ENCODE measurements at places on chromosomes 4 and X. TPM values are rescaled to one million over a fixed set of nuclear protein-coding genes. Genes with fewer than 3 reads are reported as not detected.

- no peak overlapping the region for H3K27ac ChIP-seq
- H3K36me3 ChIP-seq = no peaks in the 10 kb centered on the region
- DNase-seq = no peak
Measured at GRCh38 chrX:67720344-67720743, 176.5 kb downstream of the AR start.

DNA sequence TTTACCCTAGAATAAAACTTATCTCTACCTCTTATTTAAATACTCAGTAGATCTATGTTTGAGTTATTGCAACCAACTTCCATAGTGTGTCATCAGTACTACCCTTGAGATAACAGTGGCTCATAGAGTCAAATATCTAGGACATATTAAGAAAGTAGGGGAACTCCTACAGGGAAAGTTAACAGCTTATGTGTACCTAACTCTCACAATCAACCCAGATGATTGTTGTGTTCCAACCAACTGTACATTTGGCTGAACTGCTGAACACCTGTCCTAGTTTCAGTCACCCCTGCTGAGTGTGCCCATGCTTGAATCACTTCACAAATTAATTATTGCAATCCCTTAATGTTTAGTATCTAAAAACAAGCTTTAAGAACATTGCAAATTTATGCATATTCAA lies 244.2 kb upstream of the GRID2 start:
- H3K4me3 ChIP-seq = no peak overlapping the region
- no peaks in the 10 kb centered on the region for H3K27me3 ChIP-seq
- H3K4me1 ChIP-seq = no peaks in the 10 kb centered on the region

DNA sequence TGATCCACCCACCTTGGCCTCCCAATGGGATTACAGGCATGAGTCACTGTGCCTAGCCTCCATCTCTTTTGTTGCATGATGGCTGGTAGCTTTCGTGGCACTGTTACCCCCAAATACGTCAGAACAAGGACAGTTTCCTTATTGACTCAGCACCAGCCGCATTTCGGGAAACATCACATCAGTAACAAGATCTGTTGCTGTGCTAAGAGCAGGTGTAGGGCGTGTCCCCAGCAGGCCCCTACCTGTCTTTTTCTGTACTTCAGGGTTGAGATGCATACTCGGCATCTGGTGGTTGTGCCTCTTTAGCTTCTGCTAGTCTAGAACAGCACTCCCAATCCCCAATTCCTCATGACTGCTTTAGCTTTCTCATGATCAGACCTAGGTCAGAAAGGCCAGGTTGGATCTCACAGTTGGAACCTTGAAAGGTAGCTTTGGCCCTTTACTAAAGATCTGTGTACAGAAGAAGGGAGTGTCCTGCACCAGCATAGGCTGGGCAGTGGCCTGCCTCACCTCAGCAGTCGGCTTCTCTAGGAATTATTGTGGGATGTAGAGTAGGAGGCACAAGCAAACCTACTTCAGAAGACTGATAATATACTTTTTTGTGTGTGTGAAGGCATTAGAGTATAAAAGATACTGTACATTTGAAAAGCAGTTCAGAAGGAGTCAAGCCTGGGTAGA lies 36.8 kb downstream of the NSD2 start:
- H3K36me3 ChIP-seq = peaks cover 58% of the 10 kb centered on the region
- DNase-seq = no peak
- no peaks in the 10 kb centered on the region for H3K27me3 ChIP-seq
- no peak overlapping the region for H3K27ac ChIP-seq
- no peak overlapping the region for H3K4me3 ChIP-seq

- no peak overlapping the region for H3K4me3 ChIP-seq
- DNase-seq = peak; percentile 35
- no peak overlapping the region for H3K27ac ChIP-seq
- H3K4me1 ChIP-seq = peaks cover 47% of the 10 kb centered on the region
Measured at GRCh38 chrX:40471965-40472648, 108.7 kb upstream of the ATP6AP2 start.

- H3K4me3 ChIP-seq = no peak overlapping the region
- no peaks in the 10 kb centered on the region for H3K4me1 ChIP-seq
- H3K27me3 ChIP-seq = no peaks in the 10 kb centered on the region
- H3K27ac ChIP-seq = no peak overlapping the region
- no peak for DNase-seq
Measured at GRCh38 chr4:12672303-12672702, 811.8 kb downstream of the RAB28 start.

DNA sequence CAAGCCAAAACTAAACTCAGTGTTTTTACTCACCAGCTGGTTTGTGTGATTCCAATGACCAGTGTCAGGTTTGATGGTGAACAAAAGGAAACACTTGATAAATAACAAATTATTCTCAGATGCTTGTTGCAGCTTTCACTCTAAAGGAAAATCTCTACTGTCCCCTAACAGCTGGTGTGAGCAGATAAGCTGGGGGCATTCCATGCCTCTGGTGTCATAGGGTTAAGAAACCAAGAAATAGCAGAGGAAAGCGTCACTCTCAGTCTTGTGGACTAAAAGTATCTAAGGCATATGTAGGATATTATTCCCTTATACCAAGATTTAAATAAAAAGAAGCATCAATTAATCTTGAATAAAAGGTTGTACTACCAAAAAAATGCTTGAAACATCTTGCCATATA lies 24.3 kb downstream of the TRPC5 start:
- H3K4me3 ChIP-seq = no peak overlapping the region
- H3K36me3 ChIP-seq = no peaks in the 10 kb centered on the region
- no peaks in the 10 kb centered on the region for H3K4me1 ChIP-seq
- H3K27ac ChIP-seq = no peak overlapping the region
- H3K27me3 ChIP-seq = no peaks in the 10 kb centered on the region
- DNase-seq = no peak

DNA sequence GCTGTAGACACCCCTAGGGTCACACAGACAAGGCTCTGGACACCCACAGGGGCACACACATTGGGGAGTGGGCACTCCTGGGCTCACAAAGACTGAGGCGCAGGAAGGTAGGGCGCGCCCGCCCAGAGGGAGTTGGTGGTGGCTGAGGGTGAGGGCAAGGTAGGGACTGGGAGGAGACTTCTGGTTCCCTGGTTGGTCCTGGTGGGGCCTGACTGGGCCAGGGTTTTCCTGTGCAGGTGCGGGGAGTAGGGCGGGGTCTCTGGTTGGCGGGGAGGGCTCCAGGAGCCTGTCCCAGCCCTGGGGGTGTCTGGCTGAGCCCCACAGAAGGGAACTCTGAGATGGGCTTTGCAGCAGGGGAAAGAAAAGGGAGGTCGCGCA lies 6.7 kb upstream of the WAS start:
- H3K4me3 ChIP-seq = peak overlapping the region; percentile 87
- peaks cover 23% of the 10 kb centered on the region for H3K4me1 ChIP-seq
- DNase-seq = no peak
- H3K27me3 ChIP-seq = no peaks in the 10 kb centered on the region
- H3K36me3 ChIP-seq = no peaks in the 10 kb centered on the region
- peak overlapping the region; percentile 98 for H3K27ac ChIP-seq

DNA sequence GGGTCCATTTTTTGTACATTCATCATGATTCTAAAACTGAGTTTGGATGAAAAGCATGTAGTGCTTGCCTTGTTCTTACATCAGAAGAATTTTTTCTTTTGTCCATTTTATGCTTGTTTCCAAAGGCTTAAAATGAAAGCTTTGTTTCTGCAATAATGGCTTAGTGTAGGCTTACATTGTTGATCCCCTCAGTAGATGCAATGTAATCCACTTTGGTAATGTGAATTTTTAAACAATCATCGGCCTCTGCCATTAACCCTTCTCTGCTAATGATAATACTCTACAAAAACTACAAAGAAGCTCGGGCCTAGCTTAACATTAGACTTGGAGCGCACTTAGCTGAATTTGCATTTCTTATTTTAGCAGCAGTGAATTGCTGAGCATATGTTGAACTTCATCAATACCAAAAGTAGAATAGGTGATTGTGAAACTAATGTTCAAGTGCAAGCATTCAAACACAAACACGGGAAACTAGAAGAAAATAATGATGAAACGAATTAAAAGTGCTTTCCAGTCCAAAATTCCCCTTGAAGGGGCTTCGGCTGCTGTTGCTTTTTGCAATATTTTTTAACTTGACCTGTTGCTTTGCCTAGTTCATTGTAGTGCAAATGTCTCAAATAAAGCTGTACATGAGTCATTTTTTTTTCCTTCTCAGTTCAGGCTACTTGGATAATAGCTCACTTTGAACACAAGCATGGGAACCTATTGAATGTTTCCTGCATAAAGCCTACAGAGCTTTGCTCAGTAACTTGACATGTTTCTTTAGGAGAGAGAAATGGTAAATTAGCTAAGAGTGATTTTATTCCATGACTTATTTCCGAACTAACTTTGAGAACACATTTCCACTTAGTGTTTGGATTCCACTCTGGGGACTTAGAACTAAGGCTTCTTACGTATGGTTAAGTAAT lies 66.5 kb downstream of the SLIT2 start:
- H3K27me3 ChIP-seq = no peaks in the 10 kb centered on the region
- H3K27ac ChIP-seq = no peak overlapping the region
- no peaks in the 10 kb centered on the region for H3K36me3 ChIP-seq

- H3K36me3 ChIP-seq = no peaks in the 10 kb centered on the region
- no peak overlapping the region for H3K27ac ChIP-seq
- DNase-seq = peak; percentile 15
- H3K4me3 ChIP-seq = no peak overlapping the region
Measured at GRCh38 chr4:22237155-22237751, 278.6 kb downstream of the ADGRA3 start.

DNA sequence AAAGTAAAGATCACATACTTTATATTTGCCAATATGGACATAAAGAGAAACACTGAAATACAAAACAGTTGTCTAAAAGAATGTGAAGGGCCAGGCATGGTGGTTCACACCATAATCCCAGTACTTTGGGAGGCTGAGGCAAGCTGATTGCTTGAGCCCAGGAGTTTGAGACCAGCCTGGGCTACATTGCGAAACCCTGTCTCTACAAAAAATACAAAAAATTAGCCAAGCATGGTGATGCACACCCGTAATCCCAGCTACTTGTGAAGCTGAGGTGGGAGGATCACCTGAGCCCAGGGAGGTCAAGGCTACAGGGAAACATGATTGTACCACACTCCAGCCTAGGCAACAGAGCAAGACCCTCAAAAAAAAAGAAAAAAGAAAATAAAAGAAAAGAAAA lies 11.8 kb downstream of the RBM47 start:
- no peaks in the 10 kb centered on the region for H3K36me3 ChIP-seq
- H3K4me1 ChIP-seq = peaks cover 13% of the 10 kb centered on the region
- H3K27me3 ChIP-seq = no peaks in the 10 kb centered on the region
- no peak overlapping the region for H3K27ac ChIP-seq
- no peak for DNase-seq

GRCh38 chr4:80026100-80026499 lies 46.9 kb downstream of the ANTXR2 start:
- no peak overlapping the region for H3K4me3 ChIP-seq
- H3K4me1 ChIP-seq = no peaks in the 10 kb centered on the region
- H3K27ac ChIP-seq = no peak overlapping the region
- no peak for DNase-seq

IL1RAPL1 gene
- total RNA-seq = not detected

USP26 gene
- not detected for total RNA-seq

IL9R gene
- total RNA-seq = not detected

Measured in HepG2 (cell line).